Suppressor macrophage treated with lipopolysaccharide for 4 hours (primary cell): ENCODE measurements at places on chromosomes 11 and 22.

GRCh38 chr22:42891696-42892095 lies 34.6 kb upstream of the ARFGAP3 start:
- DNase-seq = no peak

- no peak for DNase-seq
These were observed 43.9 kb downstream of the KIRREL3 start for GRCh38 chr11:126956635-126957034.

DNA sequence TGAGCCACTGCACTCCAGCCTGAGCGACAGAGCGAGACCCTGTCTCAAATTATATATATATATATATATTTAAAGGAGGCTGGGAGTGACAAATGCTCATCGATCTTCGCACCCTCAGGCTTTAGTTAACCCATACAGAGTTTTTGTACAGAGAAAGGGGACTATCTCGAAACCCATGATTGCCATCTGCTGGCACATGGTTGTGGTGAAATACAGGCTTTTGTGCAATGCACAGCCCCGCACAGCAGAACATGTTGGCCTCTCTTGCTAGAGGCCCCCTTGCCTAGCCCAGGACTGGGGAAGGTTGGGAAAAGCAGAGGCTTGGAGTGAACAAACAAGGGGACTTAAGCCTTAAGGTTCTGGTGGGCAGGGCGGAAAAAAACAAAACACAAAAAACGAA lies 3.6 kb downstream of the MYBPC3 start:
- DNase-seq = no peak

DNA sequence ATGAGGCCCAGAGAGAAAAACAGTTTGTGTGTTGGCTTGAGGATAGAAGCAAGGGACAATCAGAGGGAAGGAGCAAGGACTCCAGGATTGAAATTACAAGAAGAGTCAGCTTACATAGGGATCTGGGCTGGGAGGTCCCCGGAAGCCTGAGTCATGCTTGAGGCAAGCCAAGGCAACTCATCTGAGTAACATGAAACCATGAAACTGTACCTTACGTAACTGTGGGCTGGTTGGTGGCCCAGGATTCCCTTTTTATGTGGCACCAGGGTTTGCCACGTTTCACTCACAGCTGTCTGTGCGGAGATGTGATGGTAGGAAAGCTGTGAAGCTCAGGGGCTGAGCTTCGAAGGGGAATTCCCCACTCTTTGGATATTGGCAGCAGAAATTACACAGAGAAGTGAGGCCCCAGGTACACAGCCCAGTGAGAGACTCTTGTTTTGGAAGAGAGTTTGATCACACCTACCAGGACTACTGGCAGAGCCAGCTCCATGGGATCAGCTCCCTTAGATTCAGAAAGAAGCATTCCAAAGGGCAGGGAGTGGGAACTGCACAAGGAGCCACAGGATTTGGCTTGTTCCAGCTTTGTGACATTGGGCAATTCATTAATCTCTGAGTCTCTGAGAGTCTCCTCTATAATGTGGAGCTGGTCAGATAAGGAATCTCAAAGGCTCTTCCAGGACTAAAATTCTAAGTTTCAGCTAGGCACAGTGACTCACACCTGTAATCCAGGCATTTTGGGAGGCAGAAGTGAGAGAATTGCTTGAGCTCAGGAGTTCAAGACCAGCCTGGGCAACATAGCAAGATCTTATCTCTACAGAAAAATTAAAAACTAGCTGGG lies 7.8 kb downstream of the SLC5A1 start:
- peak; percentile 85 for DNase-seq

GRCh38 chr11:110908401-110909105 lies 196.3 kb upstream of the ARHGAP20 start:
- DNase-seq = peak; percentile 9

DNA sequence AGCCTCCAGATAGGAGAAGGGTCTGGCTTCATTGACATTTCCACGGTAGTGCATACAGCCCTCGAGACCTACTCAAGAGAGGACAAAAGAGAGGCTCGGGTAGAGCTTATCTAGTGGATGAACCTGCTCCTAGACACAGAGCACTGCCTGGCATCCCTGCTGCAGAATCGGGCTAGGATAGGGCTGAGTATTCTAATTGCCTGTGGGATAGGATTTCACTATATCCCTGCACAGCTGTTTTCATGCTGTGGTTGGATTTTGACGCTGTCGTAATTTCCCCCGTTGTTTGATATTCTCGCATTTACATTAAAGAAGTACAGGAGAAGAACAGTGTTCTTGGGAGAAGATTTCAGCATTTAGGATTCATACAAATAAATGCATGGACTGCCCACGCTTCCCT lies 107.8 kb downstream of the KIRREL3 start:
- DNase-seq = no peak

DNA sequence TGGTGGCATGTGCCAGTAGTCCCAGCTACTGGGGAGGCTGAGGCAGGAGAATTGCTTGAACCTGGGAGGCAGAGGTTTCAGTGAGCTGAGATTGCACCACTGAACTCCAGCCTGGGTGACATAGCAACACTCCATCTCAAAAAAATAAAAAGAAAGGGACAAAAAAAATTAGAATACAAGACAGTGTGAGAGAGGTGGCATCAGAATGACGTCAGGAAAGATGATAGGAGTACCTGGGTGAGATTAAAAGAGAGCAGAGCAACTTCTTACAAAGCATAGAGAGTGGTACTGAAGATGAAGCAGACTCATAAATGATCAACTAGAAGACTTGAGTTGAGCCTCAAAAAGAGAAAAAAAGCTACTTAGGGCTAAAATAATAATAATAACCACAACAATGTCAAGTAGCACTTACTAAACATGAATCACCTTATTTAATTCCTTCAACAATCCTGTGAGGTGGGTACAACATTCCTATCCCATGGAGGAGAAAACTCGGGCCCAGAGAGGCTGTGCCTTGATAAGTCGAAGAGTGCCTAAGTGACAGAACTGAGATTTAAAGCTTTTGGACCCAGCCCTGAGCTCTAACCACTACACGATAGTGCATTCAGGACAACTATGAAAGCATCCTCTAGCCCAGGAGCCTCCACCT lies 5.2 kb upstream of the SLN start:
- no peak for DNase-seq

DNA sequence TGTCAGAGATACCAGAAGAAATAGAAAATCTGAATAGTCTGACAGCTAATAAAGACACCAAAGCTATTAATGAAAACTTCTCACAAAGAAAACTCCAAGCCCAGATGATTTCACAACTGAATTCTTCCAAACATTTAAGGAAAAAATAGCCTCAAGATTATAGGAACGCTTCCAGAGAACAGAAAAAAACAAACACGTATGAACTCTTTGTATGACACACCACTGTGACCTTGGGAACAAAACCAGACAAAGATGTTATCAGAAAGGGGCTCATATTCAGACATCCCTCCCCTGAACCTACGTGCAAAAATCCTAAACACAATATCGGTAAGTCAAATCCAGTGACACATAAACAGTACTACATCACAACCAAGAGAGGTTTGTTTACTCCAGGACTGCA lies 23.5 kb downstream of the CERK start:
- DNase-seq = no peak

GRCh38 chr22:50238755-50239154 lies 6.1 kb downstream of the TUBGCP6 start:
- DNase-seq = no peak

DNA sequence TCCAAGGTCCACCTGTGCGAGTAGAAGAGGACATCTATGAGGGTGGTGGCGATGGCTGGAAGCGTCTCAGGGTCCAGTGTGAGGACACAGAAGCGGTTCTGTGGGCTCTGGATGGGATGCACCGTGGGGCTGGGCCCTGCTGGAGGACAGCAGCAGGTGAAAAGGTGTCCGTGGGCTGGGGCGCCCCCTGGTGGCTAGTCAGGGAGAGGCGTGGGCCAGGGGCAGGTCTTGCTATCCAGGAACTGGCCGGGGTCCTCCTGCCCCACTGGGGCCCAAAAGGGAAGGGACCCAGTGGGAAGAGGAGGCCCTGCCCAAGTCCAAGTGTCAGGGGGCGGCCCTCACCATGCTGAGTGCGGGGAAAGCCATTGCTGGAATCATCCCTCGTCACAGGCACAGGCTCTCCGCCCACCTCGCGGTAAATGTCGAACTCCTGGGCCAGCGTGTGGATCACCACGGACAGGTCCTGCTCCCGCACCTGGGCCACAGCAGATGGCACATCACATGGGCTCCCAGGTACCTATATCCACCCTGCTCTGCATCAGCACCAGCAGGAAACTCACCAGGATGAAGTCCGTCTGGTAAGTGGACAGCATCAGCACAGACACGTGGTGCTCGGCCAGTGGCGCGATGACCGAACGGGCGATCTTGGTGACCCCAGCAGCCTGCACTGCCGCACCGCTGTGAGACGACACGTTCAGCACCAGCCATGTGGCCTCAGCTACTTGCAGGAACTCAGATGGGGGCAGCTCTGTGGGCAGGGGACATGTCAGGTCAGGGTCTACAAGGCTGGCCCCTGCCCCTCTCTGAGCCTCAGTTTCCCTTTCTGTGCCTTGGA lies 2.3 kb downstream of the CASTOR1 start:
- DNase-seq = peak; percentile 72

- peak; percentile 7 for DNase-seq
These were observed 17.5 kb downstream of the KBTBD3 start for GRCh38 chr11:106059617-106060016.

DNA sequence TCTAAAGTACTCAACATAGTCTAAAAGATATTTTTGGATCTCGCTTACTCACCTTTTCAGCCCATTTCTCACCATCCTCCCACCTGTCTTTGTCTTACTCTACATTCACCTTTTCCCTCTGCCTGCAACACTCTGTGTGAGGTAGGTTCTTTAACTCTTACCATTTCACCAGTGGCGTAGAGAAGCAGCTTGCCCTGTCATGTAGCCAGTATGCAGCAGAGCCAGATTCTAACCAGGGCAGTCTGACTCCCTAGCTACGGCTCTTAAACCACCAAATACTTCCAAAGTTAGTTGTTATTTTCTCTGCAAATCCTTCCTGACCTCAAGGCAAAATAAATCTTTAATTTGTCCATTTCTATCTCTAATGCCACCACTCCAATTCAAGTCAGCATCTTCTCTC lies 7.5 kb downstream of the ALG8 start:
- no peak for DNase-seq

GRCh38 chr22:29706486-29706885 lies 13.3 kb upstream of the CABP7 start:
- DNase-seq = no peak

DNA sequence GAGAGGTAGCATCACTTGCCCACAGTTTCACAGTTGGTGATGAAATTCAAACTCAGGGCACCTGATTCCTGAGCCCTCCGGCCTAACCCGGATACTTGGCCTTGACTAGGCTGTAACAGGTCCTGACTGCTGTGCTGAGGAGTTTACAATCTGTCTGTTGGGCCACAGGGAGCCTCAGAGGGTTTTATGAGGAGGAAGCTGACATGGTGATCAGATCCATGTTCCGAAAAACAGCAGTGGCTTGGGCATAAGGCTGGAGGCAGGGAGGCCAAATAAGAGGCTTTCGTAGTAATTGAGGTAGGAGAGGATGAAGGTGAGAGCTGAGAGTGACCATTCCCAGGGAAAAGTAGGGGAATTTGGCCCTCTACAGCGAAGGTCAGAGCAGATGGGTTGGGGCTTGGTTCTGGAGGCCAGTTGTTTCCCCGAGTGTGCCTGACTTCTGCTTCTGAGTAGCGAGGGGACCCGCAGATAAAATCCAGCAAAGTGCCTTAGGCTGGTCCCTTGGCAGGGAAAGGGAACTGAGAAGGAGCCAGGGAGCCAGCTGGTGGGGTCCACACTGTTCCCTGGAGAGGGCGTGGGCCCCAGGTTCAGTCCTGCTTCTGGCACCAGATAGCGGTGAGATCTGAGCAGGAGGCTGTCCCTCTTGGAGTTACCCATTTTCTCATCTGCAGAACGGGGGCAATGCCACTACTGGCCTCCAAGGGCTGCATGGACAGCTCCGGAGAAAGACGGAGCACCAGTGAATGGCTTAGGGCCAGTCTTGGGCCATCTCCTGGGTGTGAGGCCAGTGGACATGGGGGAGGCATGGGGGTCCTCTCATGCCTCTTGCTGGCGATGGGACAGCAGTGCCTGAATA lies 6.5 kb downstream of the PRDM11 start:
- DNase-seq = no peak

GRCh38 chr11:69694781-69695180 lies 9.0 kb downstream of the FGF19 start:
- no peak for DNase-seq

DNA sequence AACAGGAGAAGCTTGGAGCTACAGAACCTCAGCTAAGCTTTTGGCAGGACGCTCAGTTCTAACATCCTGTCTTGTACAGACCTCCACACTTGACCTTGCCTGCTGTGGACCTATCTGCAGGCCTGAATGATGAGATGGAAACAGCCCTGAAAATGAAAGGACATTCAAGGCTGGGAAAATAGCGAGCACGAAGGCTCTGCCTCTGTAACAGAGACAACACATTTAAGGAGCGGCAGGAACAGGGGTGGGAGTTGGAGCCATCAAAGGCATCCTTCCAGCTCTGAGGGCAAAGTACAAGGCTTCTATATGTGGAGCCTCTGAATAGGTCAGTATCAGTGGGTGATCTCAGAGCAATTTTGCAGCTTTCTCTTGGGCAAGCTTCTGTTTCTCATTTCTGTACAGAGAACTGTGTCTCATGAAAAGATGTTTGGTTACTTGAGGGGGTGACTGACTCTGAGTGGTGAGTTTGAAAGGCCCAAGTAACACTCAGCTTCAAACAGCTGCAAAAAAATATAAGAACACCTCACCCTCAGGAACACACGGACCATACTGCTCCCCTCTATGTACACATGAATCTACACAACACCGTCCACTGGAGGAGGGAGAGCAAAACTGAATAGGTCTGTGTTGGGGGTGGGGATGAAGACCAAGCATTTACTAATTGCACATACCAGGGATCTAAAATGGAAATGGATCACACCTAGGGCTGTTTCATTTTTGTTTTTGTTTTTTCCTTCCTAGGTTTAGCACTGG lies 101.6 kb downstream of the CCDC81 start:
- DNase-seq = no peak

GRCh38 chr22:45541382-45541979 lies 38.8 kb downstream of the FBLN1 start:
- no peak for DNase-seq

DNA sequence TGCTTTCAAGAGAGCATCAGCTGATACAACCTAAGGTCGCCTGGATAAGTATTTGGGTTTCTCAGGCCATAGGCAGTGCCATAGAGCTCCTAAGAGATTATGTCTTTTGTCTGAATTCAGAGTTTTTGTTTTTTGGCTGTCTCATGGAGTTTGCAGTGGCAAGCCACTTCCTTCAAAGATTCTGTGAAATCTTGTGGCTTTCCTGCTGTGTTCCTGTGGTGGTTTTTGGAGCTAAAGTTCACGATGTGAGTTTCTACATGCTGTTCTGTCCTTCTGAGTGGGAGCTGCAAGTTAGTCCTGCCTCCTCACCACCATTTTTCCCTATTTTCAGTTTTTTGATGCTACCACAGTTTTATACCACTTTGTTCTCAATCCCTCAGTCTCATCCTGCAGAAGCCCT lies 111.4 kb downstream of the COMMD9 start:
- peak; percentile 12 for DNase-seq

- DNase-seq = peak; percentile 28
These were observed 2.4 kb downstream of the ZDHHC24 start for GRCh38 chr11:66543263-66544107.

DNA sequence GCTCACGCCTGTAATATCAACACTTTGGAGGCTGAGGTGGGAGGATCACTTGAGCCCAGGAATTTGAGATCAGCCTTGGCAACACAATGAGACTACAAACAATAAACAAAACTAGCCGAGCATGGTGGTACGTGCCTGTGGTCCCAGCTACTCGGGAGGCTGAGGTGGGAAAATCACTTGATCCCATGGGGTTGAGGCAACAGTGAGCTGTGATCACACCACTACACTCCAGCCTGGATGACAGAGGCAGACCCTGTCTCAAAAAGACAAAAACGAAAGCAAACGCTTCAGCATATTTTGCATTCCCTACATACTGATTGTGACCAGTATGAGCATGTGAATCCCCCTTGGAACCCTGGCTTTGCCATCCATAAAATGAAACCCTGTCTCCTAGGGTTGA lies 33.9 kb upstream of the MN1 start:
- DNase-seq = no peak
